ENCODE measurements at places on chromosomes 12 and 14.

DNA sequence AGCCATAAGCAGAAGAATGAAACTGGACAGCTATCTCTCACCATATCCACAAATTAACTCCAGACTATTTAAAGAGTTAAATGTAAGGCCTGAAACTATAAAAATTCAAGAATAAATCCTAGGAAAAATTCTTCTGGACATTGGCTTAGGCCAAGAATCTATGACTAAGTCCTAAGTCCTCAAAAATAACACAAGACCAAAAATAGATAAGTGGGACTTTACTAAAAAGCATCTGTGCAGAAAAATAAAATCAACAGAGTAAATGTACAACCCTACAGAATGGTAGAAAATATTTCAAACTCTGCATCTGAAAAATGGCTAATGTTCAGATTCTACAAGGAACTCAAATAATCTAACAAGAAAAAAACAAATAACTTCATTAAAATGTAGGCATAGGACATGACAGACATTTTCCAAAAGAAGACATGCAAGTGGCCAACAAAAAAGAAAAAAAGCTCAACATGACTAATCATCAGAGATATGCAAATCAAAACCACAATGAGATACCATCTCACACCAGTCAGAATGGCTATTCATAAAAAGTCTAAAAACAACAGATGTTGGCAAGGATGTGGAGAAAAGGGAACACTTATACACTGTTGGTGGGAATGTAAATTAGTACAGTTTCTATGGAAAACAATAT lies 61.0 kb upstream of the PPFIA2 start:
- no peak for DNase-seq

DNA sequence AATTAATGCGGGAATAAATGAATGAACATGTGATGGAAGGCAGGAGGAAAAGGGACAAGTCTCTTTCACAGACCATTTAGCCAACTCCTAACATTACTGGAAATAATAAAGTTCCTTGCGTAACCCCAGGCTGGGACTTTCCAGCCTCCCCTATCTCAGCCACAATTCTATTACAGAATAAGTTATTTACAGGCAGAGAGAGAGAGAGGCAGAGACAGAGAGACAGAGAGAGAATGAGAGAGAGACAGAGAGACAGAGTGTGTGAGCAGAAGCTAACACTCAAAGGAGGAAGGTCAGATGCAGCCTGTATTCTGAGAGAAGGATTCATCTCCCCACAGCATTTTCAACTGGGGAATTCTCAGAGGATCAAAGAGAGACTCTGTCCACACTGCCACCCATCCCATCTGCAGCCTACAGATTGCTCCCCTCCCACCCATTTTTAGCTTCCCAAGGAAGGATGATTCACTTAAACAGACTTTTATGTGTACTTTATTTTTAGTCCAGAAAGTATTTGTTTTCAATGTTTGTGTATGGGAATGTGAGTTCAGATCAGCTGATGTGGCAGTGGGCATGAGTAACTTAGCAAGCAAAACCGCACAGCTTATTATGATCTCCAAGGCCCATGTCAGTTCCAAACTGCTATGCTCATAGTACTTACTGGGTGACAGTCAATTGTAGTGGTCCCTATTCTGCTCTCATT lies 165.7 kb downstream of the CAND1 start:
- no peak for DNase-seq

DNA sequence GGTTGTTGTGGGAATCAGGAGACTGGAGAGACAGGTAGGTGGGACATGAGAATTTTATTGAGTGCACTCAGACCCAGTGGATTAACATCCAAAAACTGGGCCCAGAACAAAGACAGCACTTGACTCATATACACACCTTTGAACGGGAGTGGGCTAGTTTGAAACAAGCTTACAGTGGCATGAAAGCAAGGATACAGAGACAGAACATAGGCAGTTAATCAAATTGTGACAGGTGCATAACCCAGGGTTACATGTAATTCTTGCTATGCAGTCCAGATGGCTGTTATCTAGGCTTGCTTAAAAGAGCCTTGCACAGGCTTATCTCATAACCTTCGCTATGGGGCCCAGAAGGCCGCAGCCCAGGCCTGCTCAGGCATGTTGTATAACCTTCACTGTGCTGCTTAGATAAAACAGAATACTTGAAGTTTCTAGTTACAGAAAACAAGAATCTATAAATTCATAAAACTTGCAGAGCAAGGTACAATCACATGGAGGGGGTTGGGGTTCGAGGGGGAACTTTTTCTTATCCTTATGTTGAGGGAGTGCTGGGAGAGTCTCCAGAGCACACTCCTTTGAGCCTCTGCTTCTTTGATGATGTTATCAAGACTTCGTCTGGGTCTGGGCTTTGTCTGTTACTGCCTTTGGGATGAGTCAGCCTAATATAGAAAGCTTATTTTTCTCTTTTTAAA lies 81.7 kb downstream of the TNFAIP2 start:
- DNase-seq, result no peak

- DNase-seq, result no peak
Observed at GRCh38 chr12:97629382-97629781, 166.8 kb downstream of the RMST start.

DNA sequence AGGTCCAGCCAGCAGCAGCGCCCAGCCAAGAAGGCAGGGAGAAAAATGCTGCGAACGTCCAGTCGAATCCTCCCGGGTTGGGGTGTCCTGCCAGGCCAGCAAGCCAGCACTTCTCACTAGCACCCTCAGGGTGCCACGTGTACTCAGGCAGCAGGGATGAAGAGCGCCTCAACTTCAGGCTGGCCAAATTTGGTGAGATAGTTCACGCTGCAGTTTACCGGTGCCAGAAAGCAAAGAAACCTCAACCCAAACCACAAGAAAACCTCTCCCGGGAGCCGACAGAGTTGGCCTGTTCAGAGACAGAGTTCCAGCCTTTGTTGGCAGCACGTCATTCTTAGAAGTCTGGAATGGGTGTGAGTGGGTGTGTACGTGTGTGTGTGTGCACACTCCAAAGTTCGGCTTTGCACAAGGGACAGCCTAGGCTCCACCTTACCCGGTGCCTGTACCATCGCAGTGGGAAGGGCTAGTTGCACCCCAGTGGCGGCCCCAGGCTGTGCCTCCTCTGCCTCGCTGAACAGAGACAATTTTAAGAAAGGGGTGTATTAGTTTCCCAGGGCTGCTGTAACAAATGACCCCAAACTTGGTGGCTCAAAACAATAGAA lies 42.1 kb downstream of the ELK3 start:
- DNase-seq, result no peak

- DNase-seq, result no peak
Observed at GRCh38 chr12:40829738-40830144, 137.5 kb downstream of the CNTN1 start.

DNA sequence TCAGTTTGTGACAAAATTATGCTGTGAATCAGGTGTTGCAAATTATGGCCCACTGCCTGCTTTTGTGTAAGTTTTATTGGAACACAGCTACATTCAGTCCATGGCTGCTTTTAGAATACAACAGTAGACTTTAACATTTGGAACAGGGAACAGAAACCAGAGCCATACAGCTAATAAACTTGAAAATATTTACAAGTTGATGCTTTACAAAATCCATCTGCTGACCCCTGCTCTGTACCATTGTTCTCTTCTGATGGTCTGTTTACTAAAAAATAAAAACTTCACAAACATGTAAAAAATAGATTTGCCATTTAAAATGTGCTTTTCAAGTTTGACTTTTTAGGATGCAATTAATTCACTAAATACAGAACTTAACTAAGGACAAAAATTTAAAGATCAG lies 20.8 kb downstream of the PSMA3 start:
- DNase-seq, result no peak

GRCh38 chr14:57060276-57060955 lies 208.3 kb downstream of the EXOC5 start:
- no peak for DNase-seq

DNA sequence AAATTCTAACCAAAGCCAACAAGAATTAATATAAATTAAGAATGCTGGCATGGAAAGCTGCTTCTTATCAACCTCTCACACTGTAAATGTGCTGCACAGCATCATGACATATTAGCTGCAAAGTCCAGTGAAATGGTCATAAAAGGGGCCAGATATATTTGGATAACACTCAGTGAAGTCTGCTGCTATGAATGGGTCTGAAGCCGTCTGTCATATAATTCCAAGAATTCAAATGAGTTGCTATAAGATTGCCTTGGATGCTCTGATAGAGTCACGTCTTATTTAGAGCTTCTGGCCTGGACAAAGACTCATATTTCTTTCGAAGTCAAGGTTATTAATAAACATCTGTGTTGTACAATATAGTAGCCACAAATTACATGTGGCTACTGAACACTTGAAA lies 54.3 kb upstream of the OVCH1 start:
- DNase-seq, result no peak

Measured in activated T-cell treated with anti-CD3 and anti-CD28 coated beads for 4 hours (primary cell).